Stimulated activated CD4-positive, alpha-beta T cell treated with anti-CD3 and anti-CD28 coated beads, Interleukin-1b, Interleukin-23, amount 100 ng/mL, for 1 hour (primary cell): ENCODE measurements at places on chromosomes 6 and 20.

GRCh38 chr6:163460307-163460782 lies 45.8 kb downstream of the QKI start:
- DNase-seq: no peak

- no peak for DNase-seq
Observed at GRCh38 chr6:13194852-13195251, 133.5 kb downstream of the TBC1D7 start.

DNA sequence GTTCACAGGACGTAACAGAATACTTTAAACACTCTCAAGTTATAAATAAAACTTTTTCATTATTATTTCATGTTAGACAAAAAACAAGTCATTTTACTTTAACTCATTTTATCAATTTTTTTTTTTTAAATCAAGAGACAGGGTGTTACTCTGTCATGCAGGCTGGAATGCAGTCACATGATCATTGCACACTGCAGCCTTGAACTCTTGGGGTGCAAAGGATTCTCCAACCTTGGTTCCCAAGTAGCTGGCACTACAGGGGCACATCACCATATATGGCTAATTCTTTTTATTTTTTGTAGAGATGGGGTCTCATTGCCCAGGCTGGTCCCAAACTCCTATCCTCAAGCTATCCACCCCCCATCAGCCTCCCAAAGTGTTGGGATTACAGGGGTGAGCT lies 14.2 kb downstream of the PLN start:
- DNase-seq: no peak

DNA sequence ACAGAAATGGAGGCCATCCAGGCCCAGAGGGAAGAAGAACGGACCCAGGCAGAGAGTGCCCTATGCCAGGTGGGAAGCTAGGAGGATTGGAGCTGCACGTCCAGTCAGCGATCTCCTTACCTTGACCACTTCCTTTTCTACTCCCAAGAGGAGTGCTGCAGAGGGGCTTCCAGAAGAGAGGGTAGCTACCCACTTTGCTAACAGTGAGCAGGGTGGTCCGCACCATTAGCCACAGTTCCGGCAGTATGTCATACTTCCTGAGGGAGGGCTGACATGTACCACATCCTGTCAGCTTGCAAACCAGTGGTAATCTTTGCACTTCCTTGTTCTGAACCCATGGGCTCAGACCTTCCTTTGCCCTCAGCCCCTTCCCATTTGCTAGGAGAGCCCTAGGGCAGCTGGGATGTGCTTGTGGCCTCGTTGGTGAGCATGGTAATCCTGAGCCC lies 35.4 kb downstream of the CEP250 start:
- peak; percentile 11 for DNase-seq

GRCh38 chr6:116287689-116288282 lies 8.1 kb upstream of the TSPYL1 start:
- DNase-seq: no peak

DNA sequence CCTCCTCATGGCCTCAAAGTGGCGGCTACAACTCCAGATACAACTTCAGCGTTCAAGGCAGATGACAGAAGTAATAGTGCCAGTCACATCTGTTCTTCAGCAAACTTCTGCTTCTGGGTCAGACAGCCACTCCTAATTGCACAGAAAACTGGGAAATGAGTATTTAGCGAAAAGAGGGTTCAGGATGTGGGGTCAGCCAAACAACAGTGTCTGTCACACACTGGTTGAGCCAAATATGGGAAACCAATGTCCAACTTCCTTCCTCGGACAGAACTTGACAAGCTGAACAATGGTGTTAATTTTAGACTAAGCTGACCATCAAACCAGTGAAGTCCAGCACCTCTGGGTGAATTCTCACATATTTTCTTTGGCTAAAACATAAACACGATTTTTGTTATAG lies 22.1 kb downstream of the NUDT3 start:
- DNase-seq: no peak

GRCh38 chr20:50405235-50405914 lies 104.8 kb upstream of the PTPN1 start:
- DNase-seq: no peak

DNA sequence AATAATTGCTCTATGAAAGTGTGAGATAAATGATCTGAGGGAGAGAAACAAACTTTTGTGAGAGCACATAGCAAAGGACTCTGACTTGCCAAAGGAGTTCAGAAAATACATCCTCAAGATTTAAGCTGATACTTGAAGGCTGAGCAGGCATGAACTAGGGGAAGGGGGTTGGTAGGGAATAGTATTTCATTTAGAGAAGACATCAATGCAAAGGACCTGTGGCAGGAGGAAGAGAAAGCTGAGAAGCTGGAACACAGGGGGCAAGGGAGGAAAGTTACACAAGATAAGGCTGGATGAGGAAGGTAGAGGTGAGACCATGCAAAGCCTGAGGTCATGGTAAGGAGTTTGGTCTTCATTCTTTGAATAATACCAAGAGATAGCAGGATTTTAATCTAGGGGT lies 50.6 kb downstream of the NCOA6 start:
- DNase-seq: no peak

DNA sequence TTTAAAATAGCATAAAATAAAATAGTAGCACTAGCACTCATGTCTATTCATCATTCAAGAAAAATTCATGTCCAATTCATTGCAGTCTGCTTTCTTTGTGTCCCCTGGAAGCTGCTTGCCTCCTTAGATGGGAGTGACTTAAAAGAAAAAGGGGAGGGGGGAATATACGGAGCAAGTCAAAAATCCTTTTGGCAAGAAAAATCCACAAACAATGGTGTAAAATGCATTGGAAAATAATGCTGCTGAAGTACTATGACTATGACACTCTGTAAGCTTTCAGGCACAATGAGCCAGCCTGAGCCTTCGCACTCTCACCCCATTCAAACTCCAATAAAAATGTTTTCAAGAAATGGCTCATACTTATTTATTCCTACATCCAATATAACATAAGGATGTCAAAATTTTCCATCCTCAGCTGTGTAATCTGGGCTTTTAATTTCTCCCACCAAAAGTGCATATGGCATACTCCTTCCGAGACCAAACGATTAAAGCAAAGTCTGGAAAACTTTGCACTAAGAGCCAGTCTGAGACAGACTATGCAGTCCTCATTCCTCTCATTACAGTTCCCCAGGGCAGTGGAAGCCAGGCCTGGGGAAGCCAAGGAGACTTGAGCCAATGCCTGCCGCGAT lies 790 bp downstream of the NEDD9 start:
- DNase-seq: no peak

DNA sequence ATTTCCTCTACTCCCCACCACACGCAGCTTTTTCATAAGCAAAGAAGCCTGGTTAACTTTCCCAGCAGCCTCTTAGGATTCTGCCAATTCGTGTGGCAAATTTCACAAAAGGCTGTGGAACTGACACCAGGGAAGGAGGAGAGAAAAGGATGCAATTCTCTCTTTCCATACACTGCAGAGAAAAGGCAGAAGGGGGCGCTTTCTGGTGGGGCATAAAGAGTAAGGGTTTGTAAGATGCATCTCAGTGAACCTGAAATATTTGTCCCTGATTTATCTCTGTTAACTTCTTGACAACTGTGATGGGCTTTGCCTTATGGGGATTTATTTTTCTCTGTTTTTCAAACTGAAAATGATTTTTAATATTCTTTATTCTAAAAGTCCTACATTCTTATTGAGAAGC lies 45.5 kb upstream of the GLP1R start:
- no peak for DNase-seq

DNA sequence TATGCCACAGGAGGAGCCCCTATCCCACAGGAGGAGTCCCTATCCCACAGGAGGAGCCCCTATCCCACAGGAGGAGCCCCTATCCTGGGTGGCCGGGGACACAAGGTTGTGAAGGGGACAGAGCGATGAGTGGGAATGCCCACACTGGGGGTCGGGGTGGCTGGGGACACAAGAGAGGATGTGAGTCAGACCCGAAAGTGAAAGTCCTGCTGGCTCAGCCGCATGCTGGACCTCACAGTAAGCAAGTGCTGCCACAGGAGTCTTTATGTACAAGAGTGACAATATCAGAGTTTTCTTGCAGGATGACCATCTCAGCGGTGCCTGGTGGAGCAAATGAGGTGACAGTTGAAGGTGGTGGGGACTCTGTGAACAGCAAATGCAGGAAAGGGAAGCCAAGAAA lies 93.7 kb downstream of the PSMB1 start:
- no peak for DNase-seq

GRCh38 chr20:38073307-38074071 lies 39.9 kb downstream of the RPRD1B start:
- DNase-seq: no peak

DNA sequence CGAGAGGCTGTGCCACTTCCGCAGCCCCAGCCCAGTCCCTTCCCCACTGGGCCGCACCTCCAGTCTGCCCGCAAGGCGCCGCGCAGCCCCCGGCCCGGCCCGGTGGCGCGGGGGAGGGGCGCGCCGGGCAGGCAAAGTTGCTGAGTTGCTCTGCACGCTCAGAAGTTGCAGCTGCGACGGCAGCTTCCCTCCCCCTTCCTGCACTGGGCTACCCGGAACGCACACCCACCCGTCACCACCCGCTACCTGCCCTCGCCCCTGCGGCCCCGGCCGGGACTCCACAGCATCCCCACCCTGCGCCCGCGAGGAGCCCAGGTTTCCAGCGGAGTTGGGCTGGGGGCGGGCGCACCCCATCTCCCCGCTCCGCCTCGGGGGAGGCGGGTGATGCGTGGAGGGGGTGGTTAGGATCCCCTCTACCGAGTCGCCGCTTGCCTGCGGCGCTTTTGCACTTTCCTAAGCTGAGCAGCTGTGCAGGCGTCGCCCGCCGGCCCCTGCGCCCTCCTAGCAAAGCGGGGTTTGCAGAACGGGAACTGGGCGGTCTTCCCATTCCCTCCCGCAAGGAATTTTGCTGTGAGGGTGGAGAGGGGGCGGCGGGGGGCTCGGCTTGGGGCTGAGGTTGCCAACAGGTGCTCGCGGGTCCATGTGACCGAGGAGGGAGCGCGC lies 55.9 kb upstream of the RREB1 start:
- no peak for DNase-seq

DNA sequence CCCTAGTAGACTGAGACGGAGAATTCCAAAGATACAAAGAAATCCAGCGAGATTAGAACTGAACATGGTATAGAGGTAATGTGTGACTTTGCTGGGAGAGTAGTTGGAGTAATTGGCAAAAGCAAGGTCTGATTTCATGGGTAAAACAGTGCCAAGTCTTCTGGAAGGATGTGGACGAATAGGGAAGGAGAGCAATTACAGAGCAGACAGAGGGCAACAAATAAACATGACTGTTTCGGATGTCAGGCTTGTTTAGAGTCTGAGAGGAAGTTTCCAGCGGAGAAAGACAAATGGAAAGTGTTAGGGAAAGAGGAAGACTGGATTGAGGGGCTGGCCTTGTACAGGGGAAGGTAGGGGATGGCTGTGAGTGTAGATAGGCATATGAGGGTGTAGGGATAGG lies 282.2 kb upstream of the PRND start:
- no peak for DNase-seq

- no peak for DNase-seq
Observed at GRCh38 chr6:84539122-84539856, 225.1 kb downstream of the TBX18 start.

- DNase-seq: no peak
Observed at GRCh38 chr6:116286773-116287358, 7.1 kb upstream of the TSPYL1 start.

- DNase-seq: no peak
Observed at GRCh38 chr6:3841066-3841454, 8.1 kb upstream of the FAM50B start.

GRCh38 chr6:89843070-89843469 lies 13.4 kb downstream of the CASP8AP2 start:
- DNase-seq: no peak

- no peak for DNase-seq
Observed at GRCh38 chr6:26268659-26269402, 96.2 kb upstream of the BTN3A2 start.

DNA sequence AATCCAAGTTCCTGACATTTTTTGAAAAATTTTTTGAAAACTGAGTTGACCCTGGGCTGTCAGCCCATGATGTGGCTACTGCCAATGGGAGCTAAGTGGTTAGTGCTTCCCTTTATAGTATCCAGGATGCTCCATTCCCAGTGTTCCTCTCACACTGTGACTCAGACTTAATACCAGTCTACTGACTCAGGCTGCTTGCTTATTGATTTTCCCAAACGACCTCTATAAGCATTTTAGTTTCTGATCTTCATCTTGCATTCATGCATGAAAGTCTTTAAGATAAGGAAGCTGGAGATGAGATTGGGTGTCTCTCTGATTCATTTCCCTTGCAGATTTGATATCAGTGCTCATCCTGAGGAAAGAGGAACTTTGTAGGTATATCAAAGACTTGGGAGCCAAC lies 560.0 kb downstream of the TBC1D32 start:
- no peak for DNase-seq

GRCh38 chr20:45957021-45957941 lies 14.7 kb downstream of the ZNF335 start:
- no peak for DNase-seq

- DNase-seq: no peak
Observed at GRCh38 chr20:4916971-4917881, 84.1 kb downstream of the SLC23A2 start.

DNA sequence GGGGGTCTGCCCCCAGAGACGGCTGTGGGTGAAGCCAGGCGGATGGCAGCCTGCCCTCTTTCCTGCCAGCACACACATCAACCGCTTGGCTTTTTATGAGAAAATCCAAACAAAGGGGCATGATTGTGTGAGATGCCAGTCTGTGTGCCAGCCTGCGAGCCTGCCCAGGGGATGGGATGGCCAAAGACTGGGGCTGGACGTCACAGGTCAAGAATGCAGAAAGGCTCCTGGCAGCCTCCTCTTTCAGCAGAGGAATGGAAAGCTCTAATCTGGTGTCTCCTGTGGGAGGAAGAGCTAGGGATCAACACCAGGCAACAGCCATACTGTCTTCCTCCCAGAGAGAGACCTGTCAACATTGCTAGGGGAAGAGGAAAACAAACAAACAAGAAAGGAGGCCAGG lies 15.8 kb downstream of the TUBB2B start:
- no peak for DNase-seq

- no peak for DNase-seq
Observed at GRCh38 chr6:136083540-136083939, 166.6 kb downstream of the MTFR2 start.

DNA sequence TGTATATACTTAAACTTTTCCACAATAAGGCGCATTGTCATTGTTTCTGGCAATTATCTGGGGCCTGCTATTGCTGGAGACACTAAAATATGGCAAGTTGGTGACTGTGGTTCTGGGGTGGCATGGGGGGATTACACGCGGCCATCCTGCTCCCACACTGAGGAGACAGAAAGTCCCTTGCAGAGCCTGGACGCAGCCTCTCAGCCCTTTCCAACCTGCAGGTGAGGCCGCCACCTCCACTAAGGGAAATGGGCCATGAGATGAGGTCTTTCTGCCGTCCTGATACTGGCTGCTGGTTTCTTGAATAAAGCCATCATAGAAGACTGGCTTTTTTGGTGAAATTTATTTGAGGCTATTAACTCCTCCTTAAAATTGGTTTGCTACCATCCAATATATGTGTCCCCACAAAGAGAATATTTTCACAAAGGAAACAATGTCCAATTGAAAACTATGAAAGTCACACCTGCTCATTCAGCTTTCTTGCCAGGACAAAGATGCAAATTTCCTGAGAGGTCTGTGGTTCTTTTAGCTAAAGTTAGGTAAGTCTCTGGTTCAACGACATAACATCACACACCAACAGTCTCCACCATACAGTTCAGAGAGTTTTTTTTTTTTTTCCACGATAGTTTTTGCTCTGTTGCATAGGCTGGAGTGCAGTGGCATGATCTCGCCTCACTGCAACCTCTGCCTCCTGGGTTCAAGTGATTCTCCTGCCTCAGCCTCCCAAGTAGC lies 13.0 kb downstream of the TXNDC5 start:
- no peak for DNase-seq

- no peak for DNase-seq
Observed at GRCh38 chr6:3359101-3359752, 97.6 kb downstream of the SLC22A23 start.

- no peak for DNase-seq
Observed at GRCh38 chr20:40606237-40606636, 82.8 kb downstream of the MAFB start.
